Dermis microvascular lymphatic vessel endothelial cell (primary cell): ENCODE measurements at places on chromosomes 5 and 9. TPM values are rescaled to one million over a fixed set of nuclear protein-coding genes. Genes with fewer than 3 reads are reported as not detected.

The ALDOB gene
- 0.13 and 0.25 TPM in 2 replicates for total RNA-seq

The PCDHGB7 gene
- total RNA-seq = 3.7 and 8.2 TPM in 2 replicates

The ELOVL7 gene
- total RNA-seq = 0.13 and 0.51 TPM in 2 replicates

The OCLN gene
- 0.90 and 1.5 TPM in 2 replicates for total RNA-seq

The DMRTA1 gene
- total RNA-seq = under 0.01 and 0.13 TPM in 2 replicates

The CACFD1 gene
- 6.5 and 15.2 TPM in 2 replicates for total RNA-seq

The PCDHB8 gene
- 0.38 and 0.51 TPM in 2 replicates for total RNA-seq

The ARHGEF37 gene
- total RNA-seq = 8.3 and 20.6 TPM in 2 replicates

The ACOT12 gene
- total RNA-seq = not detected in 2 replicates

The SPATA24 gene
- 6.6 and 8.1 TPM in 2 replicates for total RNA-seq
